ENCODE measurements at places on chromosomes 6 and 20. TPM values are rescaled to one million over a fixed set of nuclear protein-coding genes. Genes with fewer than 3 reads are reported as not detected.

The HLA-DPA1 gene
- total RNA-seq, result not detected

- DNase-seq, result no peak
Observed at GRCh38 chr6:150537491-150537890, 62.2 kb upstream of the PLEKHG1 start.

The FAM162B gene
- total RNA-seq, result not detected

DNA sequence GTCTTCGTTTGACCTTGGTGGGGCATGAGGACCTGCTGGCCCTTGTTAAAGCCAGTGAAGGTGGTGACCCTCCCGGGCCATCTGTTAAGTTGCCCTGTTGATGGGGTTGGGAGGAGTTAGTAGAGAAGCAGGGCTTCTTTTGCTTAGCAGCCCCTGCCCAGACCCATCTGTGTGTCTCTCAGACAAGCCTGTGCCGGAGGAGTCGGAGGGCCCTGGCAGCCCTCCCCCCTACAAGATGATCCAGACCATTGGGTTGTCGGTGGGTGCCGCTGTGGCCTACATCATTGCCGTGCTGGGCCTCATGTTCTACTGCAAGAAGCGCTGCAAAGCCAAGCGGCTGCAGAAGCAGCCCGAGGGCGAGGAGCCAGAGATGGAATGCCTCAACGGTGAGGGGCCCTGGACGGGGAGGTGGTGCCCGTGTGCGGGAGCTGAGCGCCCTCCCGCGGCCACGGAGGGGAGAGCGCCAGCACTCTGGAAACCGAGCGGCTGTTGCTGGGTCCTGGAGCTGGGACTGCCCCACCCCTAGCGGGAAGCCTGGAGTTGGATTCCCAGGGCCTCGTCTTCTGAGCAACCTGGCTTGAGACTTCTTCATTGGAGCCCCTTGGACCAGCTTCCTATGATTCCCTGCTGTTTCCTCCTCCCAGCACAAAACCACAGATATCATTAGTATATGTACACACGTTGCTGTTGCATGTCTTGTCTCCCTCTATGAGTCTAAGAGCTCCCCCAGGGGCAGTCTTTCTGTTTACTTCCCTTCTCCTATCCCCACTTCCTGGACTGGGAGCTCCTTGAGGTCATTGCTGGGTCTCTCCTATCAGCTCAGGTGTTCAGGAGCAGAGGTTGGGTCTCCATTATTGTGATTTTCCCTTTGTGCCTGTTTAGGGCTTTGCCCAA, 27.6 kb upstream of the SRF start:
- peak; percentile 88 for DNase-seq

The DEF6 gene
- total RNA-seq, result 0.05 TPM

GRCh38 chr6:20790032-20790791, 256.0 kb downstream of the CDKAL1 start:
- no peak for DNase-seq

DNA sequence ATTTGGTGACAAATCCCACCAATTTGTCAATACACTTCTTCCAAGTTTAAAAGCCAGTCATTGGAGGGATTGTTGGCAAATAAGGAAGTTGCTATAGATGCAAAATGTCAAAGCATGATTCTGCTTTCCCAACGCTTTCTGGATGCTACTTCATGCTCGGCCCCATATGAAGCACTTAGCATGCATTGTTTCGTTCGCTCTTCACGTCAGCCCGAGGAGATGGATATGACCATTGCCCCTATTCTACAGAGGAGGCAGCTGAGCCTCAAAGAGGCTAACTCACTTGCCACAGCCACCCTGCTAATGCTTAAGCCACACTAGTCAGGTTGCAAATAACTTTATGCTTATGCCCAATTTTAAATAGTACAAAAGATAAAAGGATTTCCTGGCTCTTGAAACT, 2.8 kb upstream of the NXT1 start:
- DNase-seq, result no peak

The SRXN1 gene
- 51.8 TPM for total RNA-seq

DNA sequence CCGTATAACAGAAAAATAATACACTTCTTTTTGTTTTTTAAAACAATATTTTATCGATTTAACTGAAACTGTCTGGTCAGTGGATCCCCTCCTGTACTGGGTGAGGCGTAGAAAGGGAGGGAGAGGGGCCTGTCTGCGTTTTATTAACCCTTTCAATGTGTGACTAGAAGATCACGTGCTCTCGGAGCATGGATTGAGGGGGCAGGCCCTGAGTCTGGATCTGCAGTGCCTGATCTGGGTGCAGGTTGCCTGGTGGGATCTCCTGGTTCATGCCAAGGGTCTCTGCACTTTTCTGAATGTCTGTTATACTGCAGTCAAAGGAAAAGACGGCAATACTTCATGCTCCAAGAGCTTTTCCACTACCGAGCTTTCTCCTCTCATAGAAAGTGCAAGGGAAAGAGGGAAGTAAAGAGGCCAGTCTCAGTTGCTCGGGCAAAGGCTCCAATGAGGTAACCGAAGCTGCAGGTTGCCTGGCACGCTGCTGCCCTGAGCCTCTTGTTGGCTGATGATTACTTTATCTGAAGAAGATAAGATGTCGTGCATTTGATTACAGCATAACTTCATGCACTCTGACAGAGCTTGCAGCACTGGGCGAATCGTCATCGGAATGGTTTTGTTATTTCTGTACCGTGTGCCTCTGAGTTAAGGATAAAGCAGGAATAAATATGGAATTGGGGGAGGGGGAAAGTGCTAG, 167.5 kb upstream of the PMEPA1 start:
- DNase-seq, result no peak

All from SJSA1 (cell line).